ENCODE measurements at places on chromosomes 7 and 10.

GRCh38 chr7:135224027-135224426, 9.6 kb upstream of the STRA8 start:
- DNase-seq: no peak

- no peak for DNase-seq
Measured at GRCh38 chr7:66505009-66505408, 123.7 kb upstream of the KCTD7 start.

- no peak for DNase-seq
Measured at GRCh38 chr10:79100771-79101170, 32.0 kb downstream of the ZMIZ1 start.

- no peak for DNase-seq
Measured at GRCh38 chr7:49878089-49878488, 104.7 kb downstream of the VWC2 start.

GRCh38 chr10:124717041-124717757, 27.0 kb downstream of the FAM53B start:
- DNase-seq: no peak

DNA sequence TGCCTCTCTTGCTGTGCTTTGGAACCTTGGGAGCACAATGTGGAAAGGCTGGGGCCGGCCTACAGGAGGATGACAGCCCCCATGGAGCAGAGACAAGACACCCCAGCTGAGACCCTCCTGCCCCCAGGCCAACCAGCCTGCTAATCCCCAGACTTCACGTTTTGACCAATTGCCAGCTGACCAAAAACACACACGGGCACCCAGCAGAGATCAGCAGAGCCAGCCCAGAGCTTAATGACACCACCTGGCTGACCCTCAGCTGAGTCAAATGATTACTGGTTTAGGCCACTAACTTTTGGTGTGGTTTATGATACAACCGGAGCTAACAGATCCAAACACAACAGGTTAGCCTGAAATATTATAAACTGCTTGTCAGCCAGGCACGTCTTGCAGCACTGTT, 111.2 kb upstream of the KIF5B start:
- no peak for DNase-seq

- peak; percentile 15 for DNase-seq
Measured at GRCh38 chr7:100247152-100247757, 27.5 kb downstream of the PVRIG start.

- DNase-seq: no peak
Measured at GRCh38 chr7:105304040-105304895, 84.5 kb downstream of the SRPK2 start.

GRCh38 chr7:137798073-137798763, 48.6 kb downstream of the DGKI start:
- no peak for DNase-seq

- DNase-seq: peak; percentile 98
Measured at GRCh38 chr7:46369933-46370654, 449.0 kb upstream of the IGFBP3 start.

DNA sequence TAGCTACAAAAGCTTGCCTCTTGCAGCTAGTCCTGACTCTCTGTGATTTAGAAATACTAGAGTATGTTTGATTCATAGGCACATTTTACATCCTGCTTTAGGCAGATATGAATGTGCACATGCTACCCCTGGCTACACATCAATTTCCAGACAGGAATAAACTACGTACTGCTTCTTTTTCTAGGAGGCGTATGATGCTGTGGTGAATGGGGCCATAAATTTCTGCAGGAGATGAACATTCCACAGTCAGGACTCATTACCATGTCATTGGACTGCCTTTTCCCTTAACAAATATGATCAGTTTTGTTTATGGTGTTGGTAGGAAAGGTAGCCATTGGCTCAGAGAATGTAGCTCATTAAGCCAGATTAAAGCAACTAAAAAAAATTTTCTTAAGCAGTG, 50.1 kb upstream of the IFRD1 start:
- no peak for DNase-seq

DNA sequence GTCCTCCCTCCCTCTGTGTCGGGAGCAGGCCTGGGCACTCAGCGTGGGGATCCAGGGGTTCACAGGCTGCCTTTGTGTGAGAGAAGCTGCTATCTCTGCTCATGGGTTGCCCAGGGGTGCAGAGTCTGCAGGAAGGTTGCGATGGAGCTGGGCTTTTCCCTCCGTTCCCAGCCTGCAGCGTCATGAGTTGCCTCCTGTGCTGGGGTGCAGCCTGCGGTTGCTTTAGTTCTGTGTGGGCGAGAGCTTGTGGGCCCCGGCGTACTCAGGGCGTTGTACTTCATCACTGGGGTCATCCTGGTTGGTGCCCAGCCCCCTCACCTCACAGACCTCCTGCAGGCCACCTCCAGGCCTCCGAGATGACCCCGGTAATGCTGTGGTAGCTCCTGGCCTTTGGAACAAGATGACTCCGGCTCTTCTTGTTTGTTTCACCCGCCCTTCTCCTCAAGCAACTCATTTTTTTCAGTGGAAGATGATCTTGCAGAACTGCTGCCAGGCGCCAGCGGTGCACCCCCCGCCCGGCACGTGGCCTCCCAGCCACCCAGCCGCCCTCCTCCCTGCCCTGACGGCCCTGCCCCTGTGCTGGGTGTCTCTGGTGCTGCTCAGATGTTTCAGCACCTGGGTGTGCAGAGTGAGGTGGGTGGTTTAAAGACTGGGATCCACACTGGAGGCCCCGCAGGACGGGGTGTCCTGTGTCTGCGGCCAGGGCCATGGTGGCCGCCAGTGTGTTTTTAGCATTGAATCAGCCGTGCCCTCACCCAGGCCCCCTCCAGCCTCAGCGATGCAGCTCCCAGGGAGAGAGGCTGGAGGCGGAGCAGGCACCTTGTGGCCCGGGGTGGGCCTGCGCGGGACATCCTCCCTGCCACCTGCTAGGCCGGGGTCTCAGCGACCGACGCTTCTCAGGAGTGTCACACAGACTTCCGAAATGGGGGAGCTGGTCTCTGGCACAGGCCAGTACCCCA, 7.2 kb downstream of the AP5Z1 start:
- no peak for DNase-seq

- DNase-seq: no peak
Measured at GRCh38 chr7:107255602-107256001, 86.8 kb downstream of the HBP1 start.

GRCh38 chr7:50342616-50343114, 38.1 kb downstream of the IKZF1 start:
- DNase-seq: no peak

GRCh38 chr7:4739528-4739992, 35.9 kb upstream of the AP5Z1 start:
- no peak for DNase-seq

- no peak for DNase-seq
Measured at GRCh38 chr7:100893318-100893895, 2.3 kb downstream of the ACHE start.

- DNase-seq: no peak
Measured at GRCh38 chr7:110675383-110676103, 415.4 kb upstream of the LRRN3 start.

- DNase-seq: no peak
Measured at GRCh38 chr10:65581426-65582026, 1344.3 kb upstream of the LRRTM3 start.

GRCh38 chr7:343227-343822, 53.4 kb downstream of the FOXL3 start:
- DNase-seq: no peak

- DNase-seq: no peak
Measured at GRCh38 chr10:130191380-130191779, 55.2 kb downstream of the GLRX3 start.

DNA sequence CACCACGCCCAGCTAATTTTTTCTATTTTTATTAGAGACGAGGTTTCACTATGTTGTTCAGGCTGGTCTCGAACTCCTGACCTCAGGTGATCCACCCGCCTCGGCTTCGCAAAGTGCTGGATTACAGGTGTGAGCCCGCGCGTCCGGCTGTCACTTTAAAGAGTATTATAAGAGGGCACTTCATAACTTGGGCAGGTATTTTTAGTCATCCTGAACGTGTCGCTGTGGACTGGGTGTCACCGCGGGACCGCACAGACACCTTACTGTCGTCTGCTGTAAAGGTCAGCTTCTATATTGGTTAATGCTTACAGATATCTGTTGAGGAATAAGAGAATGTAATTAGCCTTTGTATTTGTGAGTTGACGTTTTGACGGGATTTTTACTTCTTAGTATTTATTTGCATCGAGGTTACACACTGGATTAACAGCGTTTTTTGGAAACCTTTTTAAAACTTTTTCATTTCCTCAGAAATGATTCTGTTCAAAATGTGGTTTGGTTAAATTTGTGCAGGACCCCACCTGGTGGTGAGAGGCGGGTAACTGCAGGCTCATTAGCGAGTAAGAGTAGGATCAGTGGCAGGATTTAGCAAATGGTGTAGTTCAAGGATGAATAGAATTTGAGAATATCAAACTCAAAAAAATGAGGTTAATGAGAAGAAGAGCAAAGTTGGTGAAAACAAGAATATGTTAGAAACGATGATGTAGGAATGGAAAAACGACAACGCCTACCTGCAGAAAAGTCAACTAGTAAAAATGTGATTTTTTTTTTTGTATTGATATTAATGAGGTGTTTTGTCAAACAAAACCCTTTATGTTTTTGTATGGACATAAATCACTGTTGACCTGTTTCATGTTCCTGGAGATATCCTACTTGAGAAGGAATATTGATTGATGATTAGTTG, 3.2 kb downstream of the DNAJB6 start:
- no peak for DNase-seq

DNA sequence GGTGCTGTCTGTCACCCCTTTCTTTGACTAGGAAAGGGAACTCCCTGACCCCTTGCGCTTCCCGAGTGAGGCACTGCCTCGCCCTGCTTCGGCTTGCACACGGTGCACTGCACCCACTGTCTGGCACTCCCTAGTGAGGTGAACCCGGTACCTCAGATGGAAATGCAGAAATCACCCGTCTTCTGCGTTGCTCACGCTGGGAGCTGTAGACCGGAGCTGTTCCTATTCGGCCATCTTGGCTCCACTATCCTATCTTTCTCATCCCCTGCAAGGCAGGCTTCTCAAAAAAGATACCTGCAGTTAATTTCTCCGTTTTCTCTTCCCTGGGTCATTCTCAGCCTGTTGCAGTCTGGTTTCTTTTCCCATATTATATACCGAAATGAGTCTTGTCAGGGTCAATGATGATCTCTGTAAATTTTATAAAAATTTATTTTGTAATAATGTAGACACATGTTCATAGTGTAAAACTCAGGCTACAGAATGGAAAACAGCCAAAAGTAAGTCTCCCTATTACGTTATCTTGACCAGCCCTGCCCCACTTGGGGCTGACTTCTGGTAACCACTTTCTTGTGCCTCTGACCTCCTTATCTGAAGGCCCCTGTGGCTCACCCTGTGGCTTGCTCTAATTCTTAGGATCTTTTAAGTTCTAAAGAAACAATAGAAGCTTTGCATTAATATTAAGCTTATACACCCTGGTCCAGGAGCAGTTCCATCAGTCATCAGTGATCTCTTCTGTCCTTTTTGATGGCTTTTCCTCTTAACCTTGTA, 20.7 kb downstream of the BLVRA start:
- no peak for DNase-seq

GRCh38 chr7:84073186-84073875, 121.3 kb downstream of the SEMA3A start:
- no peak for DNase-seq

GRCh38 chr7:137895301-137896221, 48.8 kb upstream of the DGKI start:
- DNase-seq: no peak
